A172 (cell line): ENCODE measurements at places on chromosomes 3 and 15. TPM values are rescaled to one million over a fixed set of nuclear protein-coding genes. Genes with fewer than 3 reads are reported as not detected.

GRCh38 chr3:69579306-69580041 lies 159.8 kb upstream of the MITF start:
- DNase-seq = no peak

Gene DUOX1
- not detected in 2 replicates for total RNA-seq

Gene TNNC1
- 16.5 and 36.6 TPM in 2 replicates for total RNA-seq

Gene HRG
- not detected in 2 replicates for total RNA-seq
